ENCODE measurements at places on chromosomes 5 and 9. TPM values are rescaled to one million over a fixed set of nuclear protein-coding genes. Genes with fewer than 3 reads are reported as not detected.

Gene GARIN3
- not detected for total RNA-seq

Gene SLC35D2
- total RNA-seq: 18.2 TPM

Gene BTNL8
- not detected for total RNA-seq

Gene SCGB3A1
- total RNA-seq: not detected

Gene BNIP1
- 17.7 TPM for total RNA-seq

Gene NPR2
- total RNA-seq: 4.6 TPM

Gene GNA14
- total RNA-seq: not detected

Gene ZFP2
- not detected for total RNA-seq

Gene RNF180
- 0.21 TPM for total RNA-seq

Gene KCNIP1
- not detected for total RNA-seq

Gene ALDH1A1
- 5,360 TPM for total RNA-seq

Gene ABHD17B
- total RNA-seq: 18.1 TPM

Gene CER1
- not detected for total RNA-seq

Gene BAAT
- 0.43 TPM for total RNA-seq

Measured in A549 treated with RU486 at 1 μM for 4 hours (cell line).